ENCODE measurements at places on chromosomes 3 and 15. TPM values are rescaled to one million over a fixed set of nuclear protein-coding genes. Genes with fewer than 3 reads are reported as not detected.

MOBP gene
- not detected for polyA plus RNA-seq

TMEM212 gene
- not detected for polyA plus RNA-seq

CCDC39 gene
- polyA plus RNA-seq, result not detected

MYEF2 gene
- polyA plus RNA-seq, result 5.3 TPM

DNA sequence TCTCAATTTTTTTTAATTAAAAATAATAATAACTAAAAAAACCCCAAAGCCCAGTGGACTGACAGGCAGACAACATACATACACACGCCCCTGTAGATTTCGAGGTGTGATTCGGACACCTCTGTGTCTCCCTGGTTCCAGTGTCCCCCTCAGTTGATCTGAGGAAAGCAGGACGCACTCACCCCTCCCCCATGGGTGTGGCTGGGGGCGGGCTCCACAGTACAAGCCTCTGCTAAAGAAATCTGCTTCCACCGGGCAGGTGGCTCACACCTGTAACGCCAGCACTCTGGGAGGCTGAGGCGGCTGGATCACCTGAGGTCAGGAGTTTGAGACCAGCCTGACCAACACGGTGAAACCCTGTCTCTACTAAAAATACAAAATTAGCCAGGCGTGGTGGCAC is 33.8 kb upstream of the BLM start:
- H3K27ac ChIP-seq, result no peak overlapping the region
- DNase-seq, result no peak
- H3K27me3 ChIP-seq, result no peaks in the 10 kb centered on the region
- no peak overlapping the region for H3K4me3 ChIP-seq
- H3K36me3 ChIP-seq, result no peaks in the 10 kb centered on the region

DNA sequence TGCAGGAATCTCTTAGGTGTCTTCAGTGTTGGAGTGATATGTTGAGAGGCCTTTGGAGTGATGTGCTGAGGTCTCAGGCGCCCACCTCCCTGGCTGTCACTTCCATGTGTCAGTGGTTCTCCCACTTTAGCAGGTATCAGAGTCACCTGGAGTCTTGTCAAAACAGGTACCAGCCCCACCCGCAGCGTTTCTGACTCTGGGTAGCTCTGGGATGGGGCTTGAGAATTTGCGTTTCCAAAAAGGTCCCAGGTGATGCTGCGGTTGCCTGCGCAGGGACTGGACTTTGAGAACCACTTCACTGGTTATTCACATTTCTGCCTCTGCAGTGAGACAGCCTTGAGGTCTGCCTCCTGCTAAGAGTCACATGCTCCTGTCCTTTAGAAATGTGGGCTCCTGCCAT is 15.5 kb downstream of the UMPS start:
- H3K4me3 ChIP-seq, result no peak overlapping the region
- H3K4me1 ChIP-seq, result no peaks in the 10 kb centered on the region
- H3K36me3 ChIP-seq, result peaks cover 8% of the 10 kb centered on the region

DNA sequence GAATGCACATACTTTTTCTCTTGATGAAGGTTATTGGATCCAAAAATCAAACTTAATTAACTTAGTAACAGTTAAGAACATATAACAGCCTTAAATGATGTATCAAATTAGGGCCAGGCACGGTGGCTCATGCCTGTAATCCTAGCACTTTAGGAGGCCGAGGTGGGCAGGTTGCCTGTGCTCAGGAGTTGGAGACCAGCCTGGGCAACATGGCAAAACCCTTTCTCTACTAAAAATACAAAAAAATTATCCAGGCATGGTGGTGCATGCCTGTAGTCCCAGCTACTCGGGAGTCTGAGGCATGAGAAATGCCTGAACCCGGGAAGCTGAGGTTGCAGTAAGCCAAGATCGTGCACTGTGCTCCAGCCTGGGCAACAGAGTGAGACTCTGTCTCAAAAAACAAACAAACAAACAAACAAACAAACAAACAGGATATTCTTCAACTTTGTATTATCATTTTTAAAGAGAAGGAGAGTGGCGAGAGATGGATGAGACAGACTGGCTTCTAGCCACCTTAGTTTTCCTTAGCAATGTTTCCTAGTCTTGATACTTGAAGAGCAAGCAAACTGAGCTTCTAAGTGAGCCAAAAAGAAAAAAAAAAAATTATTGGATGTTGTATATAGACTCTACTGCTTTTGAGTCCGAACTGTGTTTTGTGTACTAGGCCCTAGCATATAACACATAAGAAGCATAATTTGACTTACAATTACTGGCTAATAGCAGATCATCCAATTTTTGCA is 13.8 kb downstream of the SPRED1 start:
- no peaks in the 10 kb centered on the region for H3K27me3 ChIP-seq
- peak overlapping the region; percentile 28 for H3K27ac ChIP-seq
- peak; percentile 71 for DNase-seq

DNA sequence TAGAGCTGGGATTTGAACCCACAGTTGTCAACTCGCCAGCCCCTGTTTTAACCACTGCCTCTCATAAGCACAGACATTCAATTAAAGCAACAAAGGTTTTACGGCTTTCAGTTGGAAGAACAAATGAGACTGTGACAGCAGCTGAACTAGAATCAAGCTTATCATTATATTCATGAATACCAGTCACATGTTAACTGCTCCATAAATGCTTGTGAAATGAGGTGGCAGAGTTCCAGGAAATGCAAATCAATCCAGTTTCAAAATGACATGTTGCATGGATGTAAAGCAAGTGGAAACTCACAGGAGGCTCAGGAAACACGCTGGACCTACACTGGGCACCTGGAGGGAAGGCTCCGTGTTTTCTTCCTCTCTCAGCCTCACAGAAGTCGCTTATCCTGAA is 3.9 kb downstream of the GP5 start:
- H3K36me3 ChIP-seq, result no peaks in the 10 kb centered on the region
- no peak overlapping the region for H3K4me3 ChIP-seq
- H3K4me1 ChIP-seq, result peaks cover 4% of the 10 kb centered on the region

DNA sequence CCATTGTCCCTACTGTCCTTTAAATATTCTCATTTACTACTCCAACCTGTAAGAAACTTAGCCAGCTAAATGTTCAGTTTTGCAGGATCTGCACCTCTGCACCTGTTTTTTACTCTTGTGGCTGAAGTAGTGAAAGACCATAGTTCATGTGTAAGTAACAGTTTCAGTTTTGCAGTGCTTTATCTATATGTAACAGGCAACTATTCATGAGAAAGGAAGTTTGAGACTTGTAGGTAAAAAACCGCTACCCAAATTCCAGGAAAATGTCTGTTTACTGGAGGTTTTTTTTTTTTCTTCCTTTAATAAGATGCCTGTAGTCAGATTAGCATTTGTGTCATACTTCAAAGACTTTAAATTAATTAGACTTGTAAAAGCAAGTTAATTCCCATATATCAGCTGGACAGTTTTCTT is 25.4 kb upstream of the MBNL1 start:
- H3K4me1 ChIP-seq, result no peaks in the 10 kb centered on the region
- DNase-seq, result no peak
- H3K4me3 ChIP-seq, result no peak overlapping the region
- no peak overlapping the region for H3K27ac ChIP-seq

GRCh38 chr3:34363881-34364280 is 565.5 kb downstream of the PDCD6IP start:
- no peaks in the 10 kb centered on the region for H3K36me3 ChIP-seq
- DNase-seq, result no peak
- H3K4me3 ChIP-seq, result no peak overlapping the region
- H3K4me1 ChIP-seq, result no peaks in the 10 kb centered on the region

DNA sequence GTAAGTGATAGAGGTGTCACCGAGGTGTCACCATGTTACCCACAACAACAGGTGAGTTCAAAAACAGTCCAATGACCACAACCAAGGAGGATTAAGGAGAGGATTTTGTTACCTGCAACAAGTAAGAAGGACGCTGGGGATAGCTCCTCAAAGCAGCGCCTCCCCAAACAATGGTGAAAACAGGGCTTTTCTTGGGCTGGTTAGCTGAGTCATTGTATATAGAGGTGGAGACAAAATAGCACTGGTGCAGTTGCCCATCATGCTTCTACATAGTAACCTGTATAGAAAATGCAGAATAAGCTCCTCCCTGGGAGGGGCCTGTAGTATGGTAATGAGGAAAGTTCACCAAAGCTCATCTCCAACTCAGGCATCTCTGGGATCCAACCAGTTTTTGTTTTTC is 116.9 kb upstream of the EIF1B start:
- no peaks in the 10 kb centered on the region for H3K4me1 ChIP-seq
- no peak for DNase-seq
- no peaks in the 10 kb centered on the region for H3K27me3 ChIP-seq
- no peak overlapping the region for H3K27ac ChIP-seq

- no peaks in the 10 kb centered on the region for H3K36me3 ChIP-seq
- DNase-seq, result no peak
- H3K4me1 ChIP-seq, result no peaks in the 10 kb centered on the region
- no peak overlapping the region for H3K27ac ChIP-seq
- no peaks in the 10 kb centered on the region for H3K27me3 ChIP-seq
Measured at GRCh38 chr3:70383360-70383831, 71.0 kb upstream of the MDFIC2 start.

- H3K27ac ChIP-seq, result peak overlapping the region; percentile 9
- H3K4me3 ChIP-seq, result no peak overlapping the region
- peak; percentile 67 for DNase-seq
- H3K4me1 ChIP-seq, result peaks cover 17% of the 10 kb centered on the region
Measured at GRCh38 chr3:47398228-47398627, 17.4 kb downstream of the PTPN23 start.

DNA sequence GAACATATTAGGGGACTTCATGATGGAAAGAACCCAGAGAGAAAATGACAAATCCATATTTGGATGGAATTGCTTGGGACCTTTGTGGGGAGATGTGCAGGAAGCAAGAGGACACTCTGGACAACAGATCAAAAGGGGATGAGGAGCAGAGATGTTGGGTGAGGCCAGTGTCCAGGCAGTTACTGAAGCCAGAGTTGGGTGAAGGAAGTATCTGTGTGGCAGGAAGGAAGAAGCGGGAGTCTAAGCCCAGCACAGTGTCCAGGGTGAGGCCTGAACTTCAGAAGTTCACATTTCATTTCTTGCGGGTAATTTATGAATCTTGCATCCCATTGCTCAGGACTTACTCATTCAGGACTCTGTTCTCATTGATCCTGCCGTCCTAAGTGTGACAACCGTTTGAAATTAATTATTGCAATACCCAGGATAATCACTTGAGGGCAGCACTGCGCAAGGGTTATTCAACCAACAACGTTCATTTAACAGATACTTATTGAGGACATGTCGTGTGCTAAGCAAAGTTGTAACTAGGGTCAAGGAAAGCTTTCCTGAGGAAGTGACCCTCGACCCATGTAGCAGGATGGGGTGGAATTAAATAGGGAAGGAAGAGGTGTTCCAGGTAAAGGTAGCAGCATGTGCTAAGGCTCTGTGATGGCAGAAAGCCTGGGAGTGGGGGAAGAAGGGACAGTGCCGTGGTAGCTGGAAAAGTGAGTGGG is 61.3 kb upstream of the CMTM8 start:
- H3K27me3 ChIP-seq, result peaks cover 2% of the 10 kb centered on the region
- no peak overlapping the region for H3K27ac ChIP-seq
- H3K36me3 ChIP-seq, result no peaks in the 10 kb centered on the region
- DNase-seq, result peak; percentile 58
- no peak overlapping the region for H3K4me3 ChIP-seq

DNA sequence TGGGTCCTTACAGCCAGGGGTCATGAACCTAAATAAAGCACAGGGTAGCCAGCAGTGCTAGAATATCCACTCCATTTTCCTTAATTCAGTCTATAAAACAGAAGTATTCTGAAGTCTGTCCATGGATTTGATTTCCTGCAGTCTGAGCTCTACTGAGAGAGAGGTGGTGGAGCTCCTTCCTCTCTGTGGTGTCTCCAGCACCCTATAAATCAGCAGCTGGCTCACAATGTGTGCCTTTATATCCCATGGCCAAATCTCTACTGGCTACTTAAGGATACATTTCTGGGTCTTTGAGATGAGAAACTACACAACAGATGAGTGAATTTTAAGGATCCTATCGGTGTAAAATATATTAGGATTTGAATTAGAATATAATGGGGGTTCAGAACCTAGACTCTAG is 339.9 kb upstream of the RBMS3 start:
- H3K4me3 ChIP-seq, result no peak overlapping the region
- H3K27me3 ChIP-seq, result no peaks in the 10 kb centered on the region
- peaks cover 2% of the 10 kb centered on the region for H3K4me1 ChIP-seq
- H3K36me3 ChIP-seq, result no peaks in the 10 kb centered on the region
- DNase-seq, result no peak
- H3K27ac ChIP-seq, result no peak overlapping the region

DNA sequence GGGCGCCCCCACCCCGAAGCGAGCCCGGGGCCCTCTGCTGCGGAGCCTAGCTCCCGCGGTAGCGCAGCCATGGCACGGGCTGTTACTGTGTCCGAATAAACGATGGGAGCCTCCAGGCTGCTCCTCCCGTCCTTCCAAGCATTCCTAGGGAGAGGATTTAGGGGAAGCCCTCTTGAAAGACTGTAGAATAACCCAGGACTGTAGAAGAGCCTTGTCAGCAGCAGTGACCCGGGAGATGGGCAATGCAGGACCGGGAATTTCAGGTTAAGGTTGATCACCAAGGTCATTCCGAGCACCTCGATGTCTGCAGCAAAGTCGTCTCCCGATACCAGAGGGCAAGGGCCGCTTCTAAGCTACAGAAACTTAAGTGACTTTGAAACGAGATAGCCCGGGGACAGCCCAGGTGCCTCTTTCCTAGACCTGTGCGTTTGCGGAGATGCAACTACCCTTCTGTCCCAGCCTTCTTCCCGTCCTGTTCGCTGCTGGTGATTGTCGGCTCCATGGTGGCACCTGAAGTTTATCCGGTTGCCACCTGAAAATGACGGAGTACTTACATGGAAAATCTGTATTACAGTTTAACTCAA is 753 bp upstream of the MYO5A start:
- peak overlapping the region; percentile 65 for H3K27ac ChIP-seq
- no peaks in the 10 kb centered on the region for H3K27me3 ChIP-seq
- peak overlapping the region; percentile 66 for H3K4me3 ChIP-seq

DNA sequence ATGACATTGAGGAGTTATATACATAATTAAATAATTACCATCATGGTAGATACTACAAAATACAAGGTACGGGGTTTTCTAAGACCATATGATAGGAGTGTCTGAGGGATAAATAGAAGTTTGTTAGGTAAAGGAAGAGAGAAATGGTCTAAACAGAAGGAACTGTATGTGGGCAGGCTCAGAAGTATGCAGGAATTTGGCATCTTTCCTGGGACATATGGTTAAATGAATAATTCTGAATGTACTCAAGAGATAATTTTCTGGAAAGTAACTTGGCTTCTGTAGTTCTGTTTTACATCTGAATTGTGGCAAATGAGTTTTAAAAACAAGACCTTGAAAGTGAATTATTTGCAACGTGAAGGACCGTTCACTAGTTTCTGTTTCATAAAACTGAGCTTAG is 17.5 kb downstream of the LMCD1 start:
- H3K27ac ChIP-seq, result no peak overlapping the region
- H3K4me1 ChIP-seq, result peaks cover 28% of the 10 kb centered on the region
- no peaks in the 10 kb centered on the region for H3K27me3 ChIP-seq
- no peaks in the 10 kb centered on the region for H3K36me3 ChIP-seq

GRCh38 chr3:84082726-84083125 is 876.1 kb upstream of the CADM2 start:
- H3K4me3 ChIP-seq, result no peak overlapping the region
- no peaks in the 10 kb centered on the region for H3K4me1 ChIP-seq
- no peak overlapping the region for H3K27ac ChIP-seq
- H3K36me3 ChIP-seq, result no peaks in the 10 kb centered on the region
